ENCODE measurements at places on chromosomes 13 and 19.

DNA sequence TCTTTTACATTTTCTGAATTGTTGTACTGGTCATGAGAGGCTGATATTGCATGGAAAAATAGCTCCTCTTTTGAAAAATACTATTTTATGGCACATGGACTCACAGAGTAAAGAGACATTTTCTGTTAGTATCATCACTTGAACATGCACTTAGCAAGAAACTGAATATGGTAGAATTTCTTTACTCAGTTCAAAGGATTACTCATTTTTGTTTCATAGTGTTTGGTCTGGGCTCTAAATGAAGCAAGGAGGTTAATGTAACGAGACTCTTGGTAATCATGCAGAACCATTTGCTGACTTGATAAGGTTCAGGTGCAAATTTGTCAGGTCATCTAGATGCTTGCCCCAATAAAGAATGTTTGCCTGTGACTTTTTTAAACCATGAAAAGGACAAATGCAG lies 63.2 kb downstream of the GPC6 start:
- DNase-seq, result no peak

DNA sequence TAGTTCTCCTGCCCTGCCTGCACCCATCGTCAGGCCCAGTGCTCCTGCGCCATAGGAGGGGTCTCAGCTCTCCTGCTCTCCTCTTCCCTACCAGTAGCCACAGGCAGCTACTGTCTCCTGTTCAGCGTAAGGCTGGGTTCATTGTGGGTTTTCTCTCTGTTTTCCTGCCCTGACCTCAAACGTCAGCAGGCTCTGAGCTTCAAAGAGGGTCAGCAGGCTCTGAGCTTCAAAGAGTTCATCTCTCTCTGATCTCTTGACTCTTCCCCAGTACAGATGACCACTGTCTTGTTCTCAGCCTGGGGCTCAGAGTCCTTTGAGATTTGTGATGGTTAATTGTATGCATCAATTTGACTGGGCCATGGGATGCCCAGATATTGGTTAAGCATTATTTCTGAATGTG lies 4.6 kb upstream of the CPB2 start:
- DNase-seq, result no peak

GRCh38 chr13:73372666-73373627 lies 314.1 kb downstream of the KLF5 start:
- no peak for DNase-seq

- DNase-seq, result no peak
These were observed 23.0 kb downstream of the IER2 start for GRCh38 chr19:13173139-13173737.

GRCh38 chr19:58052256-58052655 lies 6.8 kb upstream of the ZNF135 start:
- no peak for DNase-seq

GRCh38 chr13:33590936-33591335 lies 227.0 kb upstream of the RFC3 start:
- no peak for DNase-seq

- no peak for DNase-seq
These were observed 44.6 kb downstream of the ANKRD27 start for GRCh38 chr19:32630338-32630737.

GRCh38 chr13:20128459-20128931 lies 32.4 kb downstream of the GJA3 start:
- DNase-seq, result no peak

DNA sequence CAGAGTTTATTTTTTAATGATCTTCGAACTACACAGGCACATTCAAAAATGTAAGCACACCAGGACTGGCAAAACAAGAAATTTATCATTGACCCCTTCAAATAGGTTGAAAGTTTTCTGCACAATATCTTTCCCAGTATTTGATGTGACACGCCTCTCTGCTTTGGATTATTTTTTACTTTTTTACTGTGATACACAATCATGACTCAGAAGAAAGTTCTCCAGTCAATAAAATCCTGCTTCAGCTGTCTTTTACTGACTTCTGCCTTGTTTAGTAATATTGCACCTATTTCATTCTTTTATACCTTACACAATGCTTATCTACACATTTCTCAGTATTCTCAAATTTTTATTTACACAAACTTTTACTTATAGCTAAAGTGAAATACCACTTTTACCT lies 1750.4 kb downstream of the PCDH9 start:
- DNase-seq, result no peak

DNA sequence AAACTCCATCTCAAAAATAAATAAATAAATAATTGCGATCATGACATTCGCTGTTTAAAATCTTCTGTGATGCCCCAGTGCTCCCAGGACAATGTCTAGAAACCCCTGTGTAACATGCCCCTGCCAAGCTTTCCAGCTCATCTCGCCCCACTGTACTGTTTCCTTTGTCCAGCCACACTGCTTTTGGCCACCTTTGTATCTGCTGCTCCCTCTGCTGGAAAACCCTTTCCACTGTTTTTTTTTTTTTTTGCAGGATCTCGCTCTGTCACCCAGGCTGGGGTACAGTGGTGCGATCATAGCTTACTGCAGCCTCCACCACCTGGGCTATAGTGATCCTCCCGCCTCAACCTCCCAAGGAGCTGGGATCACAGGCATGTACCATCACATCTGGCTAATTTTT lies 7.5 kb downstream of the PLAUR start:
- DNase-seq, result no peak

GRCh38 chr13:43489233-43489632 lies 297.5 kb downstream of the ENOX1 start:
- peak; percentile 2 for DNase-seq

DNA sequence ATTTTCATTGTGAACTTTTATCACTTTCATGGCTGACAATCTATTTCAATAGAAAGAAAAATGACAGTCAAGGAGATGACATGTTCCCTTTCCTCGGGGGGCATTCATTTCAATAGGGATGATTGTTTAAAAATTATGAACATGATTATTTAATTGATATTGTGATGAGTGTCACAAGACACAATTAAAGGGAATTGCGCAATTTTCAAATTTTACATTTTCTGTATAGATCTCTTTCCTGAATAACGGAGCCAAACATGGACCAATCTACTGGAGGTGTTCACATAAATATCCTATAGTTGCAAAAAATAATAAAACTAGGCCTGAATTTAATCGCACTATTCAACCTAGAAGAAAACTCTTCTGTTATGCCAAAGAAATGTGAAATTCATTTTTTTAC lies 1274.6 kb downstream of the SLITRK5 start:
- DNase-seq, result no peak

- no peak for DNase-seq
These were observed 1357.9 kb downstream of the SLITRK5 start for GRCh38 chr13:89029062-89029461.

GRCh38 chr19:10389863-10390262 lies 9.5 kb upstream of the TYK2 start:
- no peak for DNase-seq

GRCh38 chr13:45055198-45055901 lies 65.0 kb upstream of the GTF2F2 start:
- DNase-seq, result peak; percentile 94

DNA sequence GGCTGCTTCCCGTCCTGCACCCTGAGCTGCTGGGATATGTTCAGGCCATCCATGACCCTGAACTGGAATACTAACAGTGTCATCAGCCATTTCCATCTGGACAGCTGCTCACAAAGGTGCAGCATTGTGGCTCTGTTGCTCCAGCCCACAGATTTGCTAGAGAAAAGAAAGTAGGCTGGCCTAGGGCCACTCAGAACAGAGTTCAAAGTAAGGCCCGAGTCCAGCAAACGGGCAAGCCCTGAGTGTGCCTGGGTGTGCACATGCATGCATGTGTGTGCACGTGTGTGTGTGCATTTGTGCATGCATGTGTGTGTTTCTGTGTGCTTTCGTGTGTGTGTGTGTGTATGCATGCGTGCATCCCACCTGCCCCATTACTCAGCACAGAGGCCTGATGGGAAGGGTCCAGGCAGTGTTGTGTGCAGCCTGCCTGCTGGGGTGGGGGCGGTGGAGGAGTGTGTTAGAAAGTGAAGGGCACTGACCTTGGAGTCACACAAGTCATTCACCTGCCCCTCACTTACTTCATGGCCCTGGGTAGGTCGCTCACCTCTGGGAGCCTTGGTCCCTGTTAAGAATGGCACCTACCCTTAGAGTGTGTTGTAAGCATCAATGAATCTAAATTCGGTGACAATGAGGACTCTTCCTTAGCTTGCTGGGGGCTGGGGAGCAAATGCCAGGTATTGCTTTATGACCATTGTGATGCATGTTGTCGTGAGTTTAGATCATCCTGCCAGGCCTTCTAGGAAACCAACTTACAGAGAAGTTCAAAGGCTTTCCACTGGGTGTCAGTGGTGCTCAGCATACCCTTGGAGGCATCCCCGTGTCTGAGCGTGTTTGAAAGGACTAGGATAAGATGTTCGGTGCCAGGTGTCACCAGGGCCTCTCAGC lies 53.2 kb downstream of the GPR12 start:
- peak; percentile 24 for DNase-seq

DNA sequence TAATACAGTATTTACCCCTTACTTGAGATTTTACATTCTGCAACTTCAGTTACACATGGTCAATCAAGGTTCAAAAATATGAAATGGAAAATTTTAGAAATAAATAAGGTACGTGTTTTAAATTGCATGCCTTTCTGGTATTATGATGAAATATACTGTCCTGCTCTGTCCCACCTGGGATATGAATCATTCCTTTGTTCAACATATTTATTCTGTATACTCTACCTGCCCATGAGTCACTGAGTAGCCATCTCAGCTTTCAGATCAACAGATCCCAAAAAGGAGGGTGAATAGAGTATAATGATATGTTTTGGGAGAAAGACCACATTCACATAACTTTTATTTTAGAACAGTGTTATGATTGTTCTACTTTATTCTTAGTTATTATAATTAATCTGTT lies 37.8 kb downstream of the STOML3 start:
- DNase-seq, result no peak

DNA sequence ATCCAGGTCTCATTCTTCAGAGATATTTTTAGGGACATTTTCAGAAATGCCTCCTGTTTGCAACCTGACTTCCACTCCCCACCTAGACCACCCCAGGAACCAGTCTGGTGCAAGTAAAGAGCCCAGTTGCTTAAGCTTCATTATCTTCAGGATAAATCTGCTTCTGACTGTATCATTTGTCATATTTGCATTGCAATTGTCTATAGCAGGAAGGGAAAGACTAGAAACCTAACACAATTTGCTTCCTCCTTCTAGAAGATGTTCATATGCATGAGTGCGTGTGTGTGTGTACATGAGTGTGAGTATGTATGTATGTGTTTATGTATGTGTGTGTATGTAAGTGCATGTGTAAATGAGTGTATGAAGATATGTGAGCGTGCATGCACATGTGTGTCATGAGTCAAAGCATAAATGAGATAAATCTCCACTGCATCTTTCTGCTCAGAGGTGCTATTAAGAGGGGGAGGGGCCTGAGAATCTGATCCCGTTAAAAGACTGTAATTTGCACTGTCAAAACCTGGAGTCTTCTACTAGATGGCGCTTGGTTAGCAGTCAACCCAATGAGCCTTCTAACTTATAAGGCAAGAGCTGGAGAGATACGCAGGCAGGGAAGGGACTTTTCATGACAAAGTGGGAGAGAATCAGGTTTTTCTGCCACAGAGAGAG lies 178.8 kb upstream of the KL start:
- DNase-seq, result no peak

DNA sequence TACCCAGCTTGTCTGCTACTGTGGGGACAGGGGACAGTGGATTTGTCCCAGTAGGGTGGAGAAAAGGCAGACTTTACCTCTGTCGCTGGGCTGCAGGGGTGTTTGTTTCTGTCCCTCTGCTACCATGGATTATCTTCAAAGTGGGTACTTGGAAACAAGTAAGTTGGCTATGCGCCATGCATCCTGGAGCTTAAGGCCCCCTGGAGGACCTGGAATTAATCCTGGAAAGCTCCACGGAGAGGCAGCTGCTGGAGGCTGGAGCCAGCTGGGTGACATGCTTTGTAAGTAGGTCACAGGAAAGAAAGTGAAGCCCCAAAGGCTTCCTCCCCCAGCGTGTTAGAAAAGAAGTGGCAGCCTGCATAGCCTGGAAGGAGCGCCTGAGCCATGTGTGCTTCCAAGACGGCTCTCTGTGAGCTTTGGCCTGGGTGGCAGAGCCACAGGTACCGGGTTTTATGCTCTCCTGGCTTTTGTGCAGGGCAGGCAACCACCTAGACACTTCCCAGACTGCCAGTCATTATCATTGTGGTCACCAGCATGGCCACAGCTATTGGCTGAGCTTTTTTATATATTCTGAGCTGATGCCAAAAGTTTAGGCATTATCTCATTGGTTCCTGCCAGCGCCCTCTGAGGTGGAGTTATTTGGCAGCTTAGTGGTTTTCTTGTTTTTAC lies 9.5 kb downstream of the B3GLCT start:
- peak; percentile 71 for DNase-seq

- DNase-seq, result peak; percentile 23
These were observed at the start of gene CELF5 for GRCh38 chr19:3224346-3225168. Gene CELF5, plus strand, starts transcription at chr19:3224661. Its CDS starts 79 bp downstream, at chr19:3224740.

Measured in fibroblast of skin of right quadriceps (primary cell).